Inflammatory macrophage (primary cell): ENCODE measurements at places on chromosomes 13 and 19.

GRCh38 chr13:85509512-85509911 lies 289.7 kb downstream of the SLITRK6 start:
- no peak for DNase-seq

DNA sequence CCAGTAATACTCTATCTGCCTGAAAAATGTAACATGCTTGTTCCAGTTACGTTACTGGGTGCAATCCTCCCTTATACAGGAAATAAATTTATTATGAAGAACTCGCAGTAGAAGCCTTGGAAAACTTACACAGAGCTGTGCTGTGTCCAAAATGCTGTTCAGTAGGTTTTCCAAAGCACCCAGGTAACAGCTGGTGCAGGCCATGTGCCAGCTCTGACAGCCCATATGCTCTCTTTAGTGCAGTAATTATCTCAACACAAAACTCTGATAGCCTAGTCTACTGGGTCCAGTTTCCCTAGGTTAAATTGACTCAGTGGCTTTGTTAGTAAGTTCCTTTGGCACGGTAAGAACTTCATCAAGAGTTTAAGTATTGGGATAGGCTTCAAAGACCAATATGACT lies 120.7 kb upstream of the OBI1 start:
- DNase-seq: no peak

GRCh38 chr19:17098326-17098725 lies 22.7 kb downstream of the MYO9B start:
- DNase-seq: no peak

DNA sequence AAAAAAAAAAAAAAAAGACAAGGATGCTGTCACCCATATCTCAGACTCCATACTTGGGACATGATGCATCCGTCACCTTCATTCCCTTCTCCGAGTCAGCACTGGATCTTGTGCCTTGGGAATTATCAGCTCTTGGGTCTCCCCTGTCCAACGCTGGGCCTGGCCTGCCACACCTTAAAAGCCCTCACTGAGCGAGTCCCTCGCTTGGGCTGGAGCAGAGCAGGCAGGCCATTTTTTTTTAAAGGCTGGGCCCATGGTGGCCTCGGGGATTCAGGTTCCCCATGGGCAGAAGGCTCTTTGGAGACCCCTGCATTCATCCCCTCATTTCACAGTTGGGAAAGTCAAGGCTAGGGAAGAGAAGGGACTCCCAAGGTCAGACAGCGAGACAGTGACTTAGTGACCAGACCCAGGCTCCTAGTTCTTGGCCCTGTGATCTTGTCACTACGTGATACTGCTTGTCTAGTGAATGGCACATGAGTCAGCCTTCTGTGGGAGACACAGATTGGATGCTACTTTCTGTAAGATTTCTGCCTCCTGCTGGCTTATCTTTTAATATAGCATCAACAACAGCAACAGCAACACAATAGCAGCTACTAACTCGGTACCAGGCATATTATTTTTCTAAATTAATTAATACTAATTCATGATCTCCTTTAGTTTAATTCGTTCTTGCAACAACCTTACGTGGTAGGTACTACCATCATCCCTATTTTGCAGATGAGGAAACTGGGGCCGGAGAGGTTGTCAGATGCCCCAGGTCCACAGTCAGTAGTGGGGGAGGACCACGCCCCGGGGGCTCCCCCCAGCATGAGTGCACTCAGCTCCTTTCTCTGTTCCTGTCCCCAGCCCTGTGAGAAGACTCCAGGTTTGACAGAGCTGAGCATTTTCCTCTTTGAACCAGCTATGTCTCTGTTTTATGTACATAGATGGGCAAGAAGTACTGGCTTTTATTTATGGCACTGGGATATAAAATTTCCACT lies 27.4 kb upstream of the ZNF536 start:
- DNase-seq: no peak

DNA sequence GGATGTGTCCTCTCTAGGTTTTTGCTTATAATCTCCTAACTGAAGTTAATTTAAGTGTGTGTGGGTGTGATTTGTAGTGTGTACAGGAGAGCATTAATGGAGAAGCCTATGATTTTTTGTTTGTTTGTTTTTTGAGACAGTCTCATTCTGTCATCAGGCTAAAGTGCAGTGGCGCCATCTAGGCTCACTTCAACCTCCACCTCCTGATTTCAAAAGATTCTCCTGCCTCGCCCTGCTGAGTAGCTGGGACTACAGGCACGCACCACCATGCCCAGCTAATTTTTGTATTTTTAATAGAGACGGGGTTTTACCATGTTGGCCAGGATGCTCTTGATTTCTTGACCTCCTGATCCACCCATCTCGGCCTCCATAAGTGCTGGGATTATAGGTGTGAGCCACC lies 20.6 kb downstream of the ZNF701 start:
- DNase-seq: no peak
